NCI-H2227 treated with DMSO at 0.1 percent for 48 hours (cell line): ENCODE measurements at places on chromosomes 7 and 10.

DNA sequence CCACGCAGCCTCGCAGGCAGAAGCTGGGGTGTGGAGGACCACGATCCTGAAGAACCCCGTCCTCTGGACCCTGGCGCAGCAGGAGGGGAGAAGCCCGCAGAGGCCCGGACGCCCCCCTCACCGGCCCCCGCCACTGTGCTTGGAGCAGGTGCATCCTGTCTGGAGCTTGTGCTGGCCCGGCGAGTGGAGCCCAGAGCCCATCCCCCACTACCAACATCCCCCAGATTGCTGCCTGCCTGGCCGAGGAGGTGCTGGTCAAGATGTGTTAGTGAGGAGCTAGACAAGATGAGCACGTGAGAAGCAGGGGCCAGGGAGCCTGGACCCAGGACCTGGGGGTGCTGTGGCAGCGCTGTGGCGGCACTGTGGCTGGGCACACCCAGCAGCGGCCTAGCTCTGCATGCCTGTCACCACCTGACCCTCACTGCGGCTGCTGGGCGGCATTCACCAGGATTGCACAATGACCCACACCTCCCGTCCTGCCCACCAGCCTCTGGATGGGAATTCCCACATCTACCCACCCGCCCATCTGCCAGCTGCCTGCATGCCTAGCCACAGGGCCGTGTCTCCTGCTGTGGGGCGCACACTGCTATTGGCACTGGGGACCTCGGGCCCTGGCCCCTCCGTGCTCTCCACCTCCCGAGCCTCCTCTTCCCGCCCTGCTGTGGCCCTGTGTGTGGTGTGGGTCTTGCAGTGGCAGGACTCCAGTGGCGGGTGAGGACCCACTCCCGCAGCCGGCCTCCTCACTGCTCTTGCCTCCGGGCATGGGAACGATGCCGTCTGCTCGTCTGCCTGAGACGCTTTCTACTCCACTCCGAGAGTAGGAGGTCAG, 11.8 kb downstream of the GPR146 start:
- DNase-seq, result no peak

GRCh38 chr10:62297857-62298256, 29.2 kb upstream of the RTKN2 start:
- DNase-seq, result no peak

GRCh38 chr10:44198780-44199097, 186.2 kb downstream of the CXCL12 start:
- no peak for DNase-seq

DNA sequence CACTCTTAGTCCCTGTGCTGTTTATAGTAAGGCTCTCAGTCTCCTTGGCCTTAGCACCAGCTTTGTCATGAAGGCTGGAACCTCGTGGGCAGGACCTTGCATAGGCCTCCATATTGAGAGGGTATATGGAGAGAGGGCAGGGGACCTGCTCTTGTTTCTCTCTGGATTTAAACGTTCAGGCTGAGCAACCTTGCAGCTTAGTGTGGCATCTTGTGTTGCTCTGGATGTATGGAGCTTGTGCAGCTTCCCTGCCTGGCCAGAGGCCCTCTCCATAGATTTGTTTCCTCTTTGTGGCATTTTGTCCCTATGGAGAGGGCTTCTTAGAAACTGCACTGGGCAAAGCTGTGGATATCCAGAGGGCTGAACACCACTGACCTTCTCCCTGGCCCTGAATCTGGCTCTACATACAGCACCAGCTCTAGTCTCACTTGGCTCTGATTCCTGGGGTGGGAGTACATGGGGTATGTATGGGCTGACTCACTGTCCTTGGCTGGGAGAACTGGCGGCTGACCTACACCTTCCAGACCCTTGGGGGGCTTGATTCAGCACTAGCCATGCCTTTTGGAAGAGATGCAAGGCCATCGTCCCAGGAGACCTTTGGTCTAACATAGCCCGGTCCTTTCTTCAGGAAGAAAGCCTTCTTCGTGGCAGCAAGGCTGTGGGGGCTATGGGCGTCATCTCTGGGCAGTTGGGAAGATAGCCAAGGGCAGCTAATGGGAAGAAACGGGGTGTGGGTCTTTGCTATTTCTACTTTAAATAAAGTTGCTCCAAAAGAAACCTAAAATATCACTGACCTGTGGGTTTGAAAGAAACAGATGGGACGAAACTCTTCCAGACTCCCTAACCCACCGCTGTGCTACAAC, 30.5 kb downstream of the ITPRIP start:
- DNase-seq, result no peak

GRCh38 chr7:151662251-151662826, 142.6 kb upstream of the RHEB start:
- DNase-seq, result no peak

GRCh38 chr10:1638889-1639419, 98.4 kb downstream of the ADARB2 start:
- DNase-seq, result no peak
